ENCODE measurements at places on chromosomes 3 and 15. TPM values are rescaled to one million over a fixed set of nuclear protein-coding genes. Genes with fewer than 3 reads are reported as not detected.

The SNX22 gene
- 7.3 TPM for total RNA-seq

- no peak for DNase-seq
These were observed 53.4 kb downstream of the PSMD6 start for GRCh38 chr3:63969876-63970275.

The IQCF5 gene
- total RNA-seq, result not detected

DNA sequence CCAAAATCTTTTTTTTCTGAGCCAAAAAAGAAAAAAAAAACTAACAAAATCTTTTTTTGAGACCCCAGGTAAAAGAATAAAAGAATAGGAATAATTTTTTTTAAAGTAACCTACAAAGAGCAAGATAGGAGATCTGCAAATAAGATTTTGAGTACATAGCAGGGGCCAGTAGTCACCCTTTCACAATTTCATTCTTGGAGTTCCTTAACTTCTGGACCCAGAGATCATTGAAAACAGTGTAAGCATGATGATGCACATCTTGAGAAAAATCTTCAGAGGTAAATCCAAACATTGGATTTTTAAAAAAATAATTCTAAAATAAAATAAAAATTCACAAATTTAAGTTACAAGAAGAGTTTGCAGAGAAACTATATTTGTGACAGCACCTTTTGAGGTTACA lies 18.8 kb downstream of the TFRC start:
- DNase-seq, result no peak

DNA sequence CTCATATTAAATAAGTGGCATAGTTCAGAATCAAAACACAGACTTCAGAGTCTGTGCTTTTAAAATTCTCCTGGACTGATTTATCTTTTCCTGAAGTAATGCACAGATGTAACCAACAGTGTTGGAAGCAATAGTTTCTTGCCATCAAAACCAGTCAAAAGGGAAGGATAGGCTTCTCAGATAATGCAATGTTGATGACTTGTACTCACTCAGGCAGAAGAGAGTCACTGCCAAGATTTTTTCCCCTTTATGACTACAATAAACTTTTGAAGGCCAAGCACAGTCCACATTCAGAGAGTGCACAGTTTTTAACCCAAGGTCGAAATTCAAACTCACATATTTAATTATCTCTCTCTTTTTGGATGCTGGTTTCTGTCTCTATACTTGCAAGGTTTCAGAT lies 305.0 kb upstream of the SGO1 start:
- DNase-seq, result no peak

DNA sequence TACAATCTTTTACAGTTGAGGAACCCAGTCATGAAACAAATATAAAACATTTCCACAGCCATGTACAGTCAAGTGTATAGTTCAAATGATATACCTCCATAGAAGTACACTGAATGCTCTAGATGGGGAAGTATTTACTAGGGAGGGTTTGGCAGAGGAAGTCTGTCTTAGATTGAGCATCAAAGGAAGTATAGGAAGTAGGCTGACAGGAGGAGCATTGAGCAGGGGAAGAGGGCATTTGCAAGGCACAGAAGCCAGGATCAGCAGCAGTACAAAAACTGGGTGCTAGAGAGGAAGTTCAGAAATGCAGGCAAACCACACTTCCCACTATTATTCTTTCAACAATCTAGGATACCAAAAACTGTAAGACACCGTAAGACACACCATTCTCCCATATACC lies 122.6 kb downstream of the ANO10 start:
- no peak for DNase-seq

The PLSCR2 gene
- total RNA-seq, result 0.44 TPM

The PLA2G4E gene
- total RNA-seq, result 0.09 TPM

DNA sequence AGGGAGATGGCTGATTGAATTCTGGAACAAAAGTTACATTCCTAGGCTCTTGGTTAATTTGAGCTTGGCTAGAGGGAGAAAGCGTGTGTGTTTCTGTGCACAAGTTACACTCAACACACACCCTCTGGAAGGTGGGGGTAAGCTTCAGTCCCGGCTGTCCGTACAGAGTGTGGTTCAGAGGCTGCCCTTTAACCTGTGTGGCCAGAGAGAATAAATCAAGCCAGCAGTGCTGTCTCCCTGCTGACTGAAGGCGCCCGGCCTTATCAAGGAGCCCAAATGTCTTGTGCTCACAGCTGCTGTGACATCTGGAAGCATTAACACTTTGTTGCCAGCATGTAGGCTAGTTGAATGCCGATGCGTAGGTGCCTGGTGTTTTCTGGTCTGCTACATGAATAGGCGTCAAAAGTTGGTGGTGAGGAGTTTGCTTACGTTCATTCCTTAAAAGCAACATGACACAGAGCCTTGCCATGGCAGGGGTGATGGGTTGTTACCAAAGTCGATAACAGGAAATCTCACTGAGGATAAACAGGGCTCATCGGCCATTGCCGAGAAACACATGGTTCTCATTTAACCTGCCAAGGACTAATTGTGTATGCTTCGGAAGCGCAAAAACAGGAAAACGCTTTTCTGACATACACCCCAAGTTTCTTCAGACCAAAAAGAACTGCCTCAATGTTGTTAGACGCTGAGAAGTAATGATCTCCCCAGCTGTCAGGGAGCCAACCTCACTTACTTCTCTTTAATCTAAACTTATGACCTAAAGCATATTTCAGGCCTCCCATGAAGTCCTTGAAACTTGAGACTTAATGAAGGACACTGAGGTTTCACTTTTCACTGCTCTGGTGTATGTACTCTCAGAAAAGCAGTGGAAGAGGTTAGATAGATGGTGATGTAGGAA lies 95.8 kb upstream of the CTDSPL start:
- no peak for DNase-seq

The CD200R1 gene
- total RNA-seq, result not detected

- no peak for DNase-seq
These were observed 278.5 kb upstream of the UMPS start for GRCh38 chr3:124451630-124452317.

The GUCA1C gene
- total RNA-seq, result not detected

GRCh38 chr15:99951511-99951910 lies 218.3 kb upstream of the LYSMD4 start:
- DNase-seq, result no peak

The CCDC39 gene
- 0.22 TPM for total RNA-seq

- no peak for DNase-seq
These were observed 16.2 kb downstream of the FYCO1 start for GRCh38 chr3:45979378-45979777.

DNA sequence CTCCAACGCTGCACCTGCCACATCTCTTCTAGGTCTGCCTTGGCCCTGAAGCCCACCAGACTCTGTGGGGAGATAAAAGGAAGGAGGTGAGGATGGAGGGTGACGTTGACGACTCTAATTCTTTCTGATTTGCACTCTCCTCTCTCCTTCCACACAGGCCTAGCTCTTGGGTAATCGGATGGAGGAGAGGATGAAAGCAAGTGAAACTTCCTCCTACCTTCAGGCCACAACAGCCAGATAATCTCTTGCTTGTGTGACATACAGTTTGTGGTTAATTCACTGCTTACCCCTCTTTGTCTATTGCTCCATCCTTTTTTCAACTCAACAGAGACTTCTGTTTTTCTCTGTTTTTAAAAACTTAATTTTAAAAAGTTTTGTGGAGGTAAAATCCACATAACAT lies 208.1 kb downstream of the SV2B start:
- DNase-seq, result no peak

- no peak for DNase-seq
These were observed 16.4 kb upstream of the TNFAIP8L3 start for GRCh38 chr15:51111061-51111460.

DNA sequence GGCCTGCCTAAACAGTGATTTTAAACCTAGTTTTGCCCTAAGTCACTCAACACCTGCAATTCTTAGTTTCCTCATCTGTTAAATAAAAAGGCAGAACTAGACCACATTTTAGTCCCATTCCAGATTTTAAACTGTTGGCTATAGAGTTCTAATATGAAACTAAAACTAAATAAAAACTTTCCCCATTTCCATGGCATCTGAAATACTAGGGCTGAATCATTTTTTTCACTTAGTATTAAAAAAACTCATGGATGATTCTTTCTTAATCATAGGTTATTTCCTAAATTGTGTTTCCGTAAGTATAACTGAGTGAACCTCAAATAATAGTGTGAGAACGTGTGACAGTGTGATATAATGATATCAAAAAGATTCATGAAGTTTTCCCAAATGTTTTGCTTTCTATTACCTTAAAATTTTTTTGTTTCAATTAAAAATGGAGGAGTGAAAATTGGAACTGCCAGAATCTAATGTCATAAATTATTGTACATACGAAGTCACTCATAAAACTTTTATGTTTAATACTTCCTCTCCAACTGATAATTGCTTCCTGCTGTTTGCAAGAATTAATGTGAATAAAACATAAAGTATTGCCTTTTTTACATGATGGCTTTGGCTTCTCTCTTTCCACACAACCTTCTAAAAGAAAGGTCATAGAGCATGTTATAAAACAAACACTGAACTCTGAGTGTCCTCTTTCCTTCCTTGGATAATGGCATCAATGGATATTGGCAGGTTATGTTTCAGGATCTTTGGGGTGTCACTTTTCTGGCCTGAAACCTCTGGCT lies 315.1 kb upstream of the MME start:
- no peak for DNase-seq

The AP4E1 gene
- total RNA-seq, result 10.5 TPM

DNA sequence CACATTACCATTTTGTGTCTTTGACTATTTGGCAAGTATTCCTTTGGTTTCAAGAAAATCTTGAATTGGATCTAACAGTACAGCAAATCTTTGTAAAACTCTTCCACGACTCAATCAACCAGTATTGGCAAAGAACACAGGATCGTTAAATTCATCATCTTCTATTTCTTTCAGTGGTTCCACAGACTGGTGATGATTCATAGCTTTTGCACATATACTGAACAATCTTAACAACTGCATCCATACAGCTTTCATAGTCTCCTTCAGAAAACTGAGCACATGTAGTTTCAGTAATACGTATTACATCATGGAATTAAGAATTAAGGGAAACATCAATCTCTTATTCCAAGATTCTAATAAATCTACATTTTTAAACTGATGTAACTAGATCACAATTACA lies 91.6 kb upstream of the LIPC start:
- DNase-seq, result no peak

The KCNAB1 gene
- total RNA-seq, result 1.8 TPM

DNA sequence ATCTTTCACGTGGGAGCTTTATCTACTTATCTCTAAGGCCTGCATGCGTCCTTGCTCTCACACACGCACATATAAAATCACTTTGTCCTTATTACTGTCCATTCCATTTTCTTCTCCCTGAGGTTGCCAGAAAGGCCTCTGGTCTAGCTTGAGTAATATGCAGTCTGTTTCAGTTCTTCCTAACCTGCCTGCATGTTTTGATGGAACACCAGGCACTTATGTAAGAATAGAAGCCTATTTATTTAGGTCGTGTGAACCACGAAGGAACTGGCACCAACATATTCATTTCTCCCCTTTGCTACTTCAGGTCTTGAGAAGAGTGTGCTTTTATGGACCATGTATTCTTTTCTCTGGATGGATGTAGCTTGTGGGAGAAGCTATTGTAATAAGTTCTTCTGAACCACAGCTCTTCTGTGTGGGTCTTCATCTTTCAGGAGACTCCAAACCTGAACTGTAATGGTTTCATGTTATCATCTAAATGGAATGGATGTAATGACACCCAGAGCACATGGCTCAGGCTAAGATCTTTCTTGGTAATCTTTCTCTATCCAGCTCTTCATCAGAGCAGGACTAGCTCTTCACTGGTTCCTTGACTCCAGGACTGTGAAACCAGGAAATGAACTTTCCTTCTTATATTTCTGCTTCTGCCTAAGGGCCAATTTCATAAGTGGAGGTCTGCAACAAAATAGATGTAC lies 53.8 kb downstream of the UBE2E2 start:
- DNase-seq, result no peak

- DNase-seq, result no peak
These were observed at the start of gene GHSR for GRCh38 chr3:172447611-172448579. TSS of gene GHSR (minus strand) at chr3:172448456. CDS start at chr3:172448413, 43 bp downstream.

- DNase-seq, result no peak
These were observed 38.6 kb upstream of the HACD2 start for GRCh38 chr3:123623346-123623880.
